Fibroblast of skin of back (primary cell): ENCODE measurements at places on chromosomes 11 and 22.

DNA sequence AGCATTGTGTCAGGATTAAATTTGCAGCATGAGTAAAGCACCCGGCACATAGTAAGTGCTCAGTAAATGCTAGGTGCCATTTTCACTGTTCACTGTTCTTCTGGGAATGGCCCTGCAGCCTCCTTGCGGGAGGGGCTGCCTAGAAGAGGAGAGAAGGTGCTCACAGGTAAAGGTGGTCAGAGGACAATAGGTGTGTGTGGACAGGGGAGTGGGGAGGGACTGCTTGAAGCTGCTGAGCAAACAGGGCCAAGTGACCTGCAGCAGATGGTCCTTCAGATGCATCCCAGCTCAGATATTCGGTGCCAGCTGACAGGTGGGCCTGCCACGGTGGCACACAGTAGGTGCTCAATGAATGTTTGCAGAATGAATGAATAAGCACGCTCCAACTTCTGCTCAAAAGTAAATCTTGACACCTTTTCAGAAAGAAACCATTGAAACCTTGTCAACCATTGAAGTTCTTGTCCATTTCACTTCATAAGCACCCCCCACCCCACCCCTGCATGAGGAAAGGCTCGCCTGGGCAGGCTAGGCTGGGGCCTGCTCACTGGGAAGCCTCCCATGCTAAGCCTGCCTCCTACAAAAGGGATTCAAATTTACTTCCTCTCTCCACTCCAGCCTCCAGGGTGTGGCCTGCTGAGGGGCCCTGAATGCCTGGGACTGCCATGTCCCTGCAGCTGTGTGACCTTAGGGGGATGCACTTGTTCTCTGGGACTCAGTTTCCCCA is 1.6 kb downstream of the KIAA0930 start:
- no peak for DNase-seq

- no peak for DNase-seq
These were observed 279.1 kb upstream of the PLET1 start for GRCh38 chr11:112539741-112540140.

DNA sequence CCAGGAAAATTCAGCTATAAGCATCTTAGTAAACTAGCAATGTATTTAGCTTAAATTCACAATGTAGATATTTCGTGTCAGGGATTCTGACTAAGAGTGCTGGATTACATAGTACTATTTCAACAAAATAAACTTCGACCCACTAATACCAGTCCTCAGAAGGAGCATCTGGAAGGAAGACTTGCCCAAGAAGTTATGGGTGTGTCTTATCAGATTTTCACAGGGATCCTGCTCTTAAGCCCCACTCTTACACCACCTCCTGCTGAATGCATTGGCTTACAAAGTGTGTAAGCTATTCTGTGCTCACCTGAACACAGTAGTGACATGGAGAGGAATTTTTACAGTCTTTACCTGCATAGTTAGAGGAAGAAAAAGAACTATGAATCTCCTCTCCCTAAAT is 35.4 kb upstream of the ANO5 start:
- DNase-seq, result no peak

- DNase-seq, result no peak
These were observed 74.4 kb downstream of the PPP2R1B start for GRCh38 chr11:111691741-111692140.

GRCh38 chr22:27865496-27865895 is 53.6 kb downstream of the PITPNB start:
- no peak for DNase-seq

DNA sequence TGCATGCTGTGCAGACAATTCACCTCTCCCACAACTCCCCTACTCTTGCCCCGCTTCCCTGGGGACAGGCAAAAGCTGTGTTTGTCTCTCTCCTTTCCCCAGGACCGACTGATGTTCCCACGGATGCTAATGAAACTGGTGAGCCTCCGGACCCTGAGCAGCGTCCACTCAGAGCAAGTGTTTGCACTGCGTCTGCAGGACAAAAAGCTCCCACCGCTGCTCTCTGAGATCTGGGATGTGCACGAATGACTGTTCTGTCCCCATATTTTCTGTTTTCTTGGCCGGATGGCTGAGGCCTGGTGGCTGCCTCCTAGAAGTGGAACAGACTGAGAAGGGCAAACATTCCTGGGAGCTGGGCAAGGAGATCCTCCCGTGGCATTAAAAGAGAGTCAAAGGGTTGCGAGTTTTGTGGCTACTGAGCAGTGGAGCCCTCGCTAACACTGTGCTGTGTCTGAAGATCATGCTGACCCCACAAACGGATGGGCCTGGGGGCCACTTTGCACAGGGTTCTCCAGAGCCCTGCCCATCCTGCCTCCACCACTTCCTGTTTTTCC is 1.4 kb upstream of the MADD start:
- DNase-seq, result no peak
